ENCODE measurements at places on chromosomes 6 and 20. TPM values are rescaled to one million over a fixed set of nuclear protein-coding genes. Genes with fewer than 3 reads are reported as not detected.

DNA sequence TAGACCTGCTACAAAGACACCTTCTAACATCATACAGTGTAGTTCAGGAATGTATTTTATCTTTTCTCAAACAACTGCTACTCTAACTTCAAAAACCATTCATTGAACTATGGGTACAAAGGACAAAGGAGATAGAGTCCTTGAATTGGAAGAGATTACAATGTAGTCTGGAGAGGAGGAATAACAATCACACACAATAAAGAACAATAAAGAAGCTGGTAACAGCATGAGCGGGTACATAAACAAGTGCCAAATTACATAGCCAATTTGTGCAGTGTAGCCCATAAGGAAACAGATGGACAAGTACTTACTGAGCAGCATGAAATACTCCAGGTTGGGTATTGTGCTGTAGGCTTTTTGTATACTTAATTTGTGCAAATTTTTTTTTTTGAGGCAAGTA lies 44.3 kb downstream of the OSTM1 start:
- DNase-seq: no peak

Gene GABRR1
- not detected for polyA plus RNA-seq

Gene TMC2
- polyA plus RNA-seq: not detected

- no peak for DNase-seq
Observed at GRCh38 chr6:89542081-89542857, 96.3 kb downstream of the LYRM2 start.

DNA sequence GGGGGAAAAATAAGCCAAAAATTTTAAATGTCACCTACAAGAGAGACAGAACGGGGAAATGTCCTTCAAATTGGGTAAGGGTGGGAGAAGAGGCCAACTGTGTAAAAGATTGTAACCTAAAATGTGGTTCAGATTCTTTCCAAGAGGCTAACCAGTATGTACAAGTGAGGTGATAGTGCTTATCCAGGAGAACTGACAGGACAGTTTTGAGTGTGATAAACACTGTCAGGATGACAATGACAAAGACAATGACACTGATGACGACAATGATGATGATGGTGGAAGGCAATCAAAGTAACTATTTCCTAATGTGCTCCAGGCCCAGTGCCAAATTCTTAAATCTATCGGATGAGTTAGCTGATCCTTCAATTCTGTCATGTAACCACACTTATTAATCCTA lies 57.3 kb downstream of the TASP1 start:
- no peak for DNase-seq

GRCh38 chr6:111565326-111566221 lies 40.1 kb downstream of the TRAF3IP2 start:
- no peak for DNase-seq

GRCh38 chr6:11096109-11096508 lies 2.5 kb downstream of the SMIM13 start:
- no peak for DNase-seq

Gene TMEM244
- not detected for polyA plus RNA-seq

DNA sequence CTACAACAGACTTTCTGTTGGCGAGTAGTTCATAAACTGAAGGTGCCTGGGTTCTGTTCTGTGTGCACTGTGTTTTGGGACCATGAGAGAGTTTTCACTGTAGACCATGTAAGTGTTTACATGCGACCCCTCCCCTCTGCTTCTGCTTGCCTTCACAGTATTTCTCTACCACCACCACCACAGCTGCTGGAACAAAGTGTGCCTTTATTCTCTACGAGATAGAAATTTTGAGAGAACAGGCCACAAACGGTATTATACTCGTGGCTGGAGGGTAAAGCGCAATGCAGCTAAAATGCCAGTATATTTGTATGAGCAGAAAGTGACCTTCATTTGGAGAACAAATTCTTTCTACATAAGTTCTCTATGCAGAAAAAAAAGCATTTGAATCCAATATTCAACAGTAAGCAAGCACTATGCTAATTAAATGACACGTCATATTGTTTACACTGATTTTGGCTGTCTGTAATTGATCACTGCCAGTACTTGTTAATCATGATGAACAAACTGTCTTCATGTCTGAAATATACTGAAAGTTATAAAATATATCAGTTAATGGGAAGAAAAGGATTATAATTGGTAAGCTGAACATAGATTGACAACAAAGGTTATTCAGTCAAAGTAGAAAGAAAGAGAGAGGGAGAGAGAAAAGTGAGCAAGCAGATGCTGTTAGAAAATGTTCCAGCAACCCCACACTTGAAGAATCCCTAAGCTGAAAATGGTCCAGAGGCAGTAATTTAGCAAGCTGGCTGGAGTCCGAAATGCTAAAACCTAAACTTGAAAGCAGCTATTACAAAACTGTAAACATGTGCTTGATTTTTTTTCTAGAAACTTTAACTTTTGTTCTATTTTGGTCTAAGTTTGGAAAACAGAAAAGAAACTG lies 8.8 kb downstream of the CLDN20 start:
- no peak for DNase-seq

Gene TRIM31
- not detected for polyA plus RNA-seq

- no peak for DNase-seq
Observed at GRCh38 chr20:23661002-23661429, 23.3 kb upstream of the CST3 start.

DNA sequence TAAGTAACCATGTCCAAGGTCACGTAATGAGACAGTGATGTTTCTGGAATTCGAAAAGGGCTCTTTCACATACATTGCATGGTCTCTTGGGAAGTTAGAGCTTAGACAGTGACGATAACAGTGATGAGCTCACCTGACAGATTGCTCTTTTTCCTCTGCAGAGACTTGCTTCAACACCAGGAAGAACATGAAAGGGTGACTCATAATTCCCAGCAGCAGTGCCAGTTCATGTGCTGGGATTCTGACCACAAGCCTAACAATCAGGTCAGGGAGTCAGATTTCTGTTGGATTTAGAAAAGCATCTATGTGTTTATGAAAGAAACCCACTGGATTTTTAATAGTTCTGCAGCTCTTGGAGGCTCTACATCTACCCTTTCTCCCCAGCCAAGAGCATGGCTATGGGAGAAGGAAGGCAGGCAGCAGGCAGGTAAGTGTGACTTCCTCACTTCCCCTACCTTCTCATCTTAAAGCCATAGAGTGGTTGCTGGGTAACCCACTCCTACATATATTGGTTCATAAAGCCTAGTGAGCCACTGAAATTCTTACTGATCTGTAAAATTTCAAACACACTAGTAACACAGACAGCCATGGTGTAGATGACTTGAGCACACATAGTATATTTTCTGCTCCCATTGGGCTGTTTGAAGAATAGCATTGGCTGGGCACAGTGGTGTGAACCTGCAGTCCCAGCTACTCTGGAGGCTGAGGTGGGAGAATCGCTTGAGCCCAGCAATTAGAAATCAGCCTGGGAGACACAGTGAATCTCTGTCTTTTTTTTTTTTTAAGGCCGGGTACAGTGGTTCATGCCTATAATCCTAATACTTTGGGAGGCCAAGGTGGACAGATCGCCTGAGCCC lies 44.4 kb upstream of the LOC128125822 start:
- DNase-seq: peak; percentile 96

Gene HACE1
- polyA plus RNA-seq: 10.7 TPM

Gene AGER
- polyA plus RNA-seq: 2.6 TPM

DNA sequence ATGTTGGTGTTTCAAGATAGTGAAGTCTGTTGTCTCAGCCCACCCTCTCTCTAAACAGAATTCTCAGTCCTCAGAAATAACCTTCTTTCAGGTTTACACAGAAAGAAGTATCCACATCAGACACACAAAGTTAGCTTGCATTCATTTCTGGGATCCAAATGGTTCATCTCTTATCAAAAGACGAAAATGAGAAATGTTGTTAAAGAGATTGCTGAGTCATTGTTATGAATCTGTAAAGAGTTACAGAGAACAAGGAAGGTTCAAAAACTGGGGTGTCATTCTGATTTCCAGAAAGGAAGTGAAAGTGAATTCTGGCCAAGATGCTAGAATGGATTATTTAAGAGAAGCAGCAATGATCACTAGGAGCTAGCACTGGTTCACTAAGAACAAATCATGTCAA lies 90.5 kb upstream of the ATXN1 start:
- no peak for DNase-seq

- DNase-seq: no peak
Observed at GRCh38 chr20:3436864-3437574, 29.6 kb upstream of the DNAAF9 start.

- DNase-seq: no peak
Observed at GRCh38 chr6:137148306-137149034, 25.0 kb downstream of the IL22RA2 start.

Gene ZNF184
- 6.4 TPM for polyA plus RNA-seq

- no peak for DNase-seq
Observed at GRCh38 chr6:115891750-115892149, 168.9 kb downstream of the FRK start.

DNA sequence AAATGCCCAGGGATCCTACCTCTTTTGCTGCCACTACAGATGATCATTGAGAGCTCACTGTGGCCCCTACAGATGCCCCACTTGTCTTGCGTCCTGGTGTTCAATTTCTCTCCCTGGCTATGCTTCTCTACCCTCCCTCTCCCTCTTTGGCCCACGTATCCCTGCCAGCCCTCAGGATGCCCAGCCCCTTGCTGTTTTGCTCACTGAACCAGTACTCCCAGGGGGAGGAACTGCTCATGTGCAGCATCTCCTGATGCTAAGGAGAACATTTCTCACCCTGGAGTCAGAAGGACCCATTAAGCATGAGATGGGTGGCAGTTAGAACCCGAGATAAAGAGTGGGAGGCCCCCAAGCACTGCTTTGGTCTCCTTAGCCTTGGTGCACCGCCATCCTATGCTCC lies at the start of gene WFDC9:
TSS of gene WFDC9 (minus strand) at position 101 of the 400 bp plus-strand sequence. CDS start 21,103 bp downstream, outside the sequence.
- no peak for DNase-seq

Data from AG04450 (cell line).